ENCODE measurements at places on chromosomes 1 and 21.

DNA sequence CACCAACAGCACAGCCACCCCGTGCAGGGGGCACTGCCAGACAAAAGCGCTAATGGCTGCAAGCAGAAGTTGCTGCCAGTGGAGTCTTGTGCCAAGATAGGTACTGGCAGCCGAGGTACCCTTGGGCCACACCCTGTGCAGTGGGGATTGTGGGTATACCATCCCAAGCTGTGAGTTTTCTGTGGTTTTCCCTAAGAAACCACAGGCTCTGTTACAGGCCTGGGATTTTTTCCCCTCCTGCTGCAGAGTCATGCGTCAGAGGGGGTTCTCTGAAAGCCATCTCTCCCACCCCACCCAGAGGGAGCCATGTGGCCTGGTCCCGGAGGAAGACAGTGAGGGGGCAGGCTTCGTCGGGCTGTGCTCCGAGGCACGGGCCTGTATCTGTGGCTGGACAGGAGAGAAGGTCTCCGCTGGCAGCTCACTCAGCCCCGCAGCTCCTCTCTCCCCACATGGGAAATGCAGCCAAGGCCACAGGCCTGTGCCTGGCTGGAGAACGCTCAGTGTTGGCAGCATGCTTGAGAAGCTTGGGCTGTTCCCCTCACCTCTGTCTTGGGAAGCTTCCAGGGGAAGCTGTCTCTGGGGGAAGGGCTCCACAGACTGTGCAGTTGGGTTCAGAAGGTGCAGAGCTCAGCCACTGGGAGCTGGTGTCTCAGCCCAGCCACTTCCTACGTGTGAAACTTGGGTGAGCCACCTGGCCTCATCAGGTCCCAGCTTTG lies 42.5 kb downstream of the NEK2 start:
- DNase-seq: peak; percentile 91

- no peak for DNase-seq
Measured at GRCh38 chr1:103958699-103959098, 209.0 kb downstream of the AMY1C start.

GRCh38 chr1:153673511-153673910 lies 2.7 kb upstream of the ILF2 start:
- DNase-seq: no peak

GRCh38 chr21:14768042-14768441 lies 221.9 kb upstream of the SAMSN1 start:
- DNase-seq: no peak

DNA sequence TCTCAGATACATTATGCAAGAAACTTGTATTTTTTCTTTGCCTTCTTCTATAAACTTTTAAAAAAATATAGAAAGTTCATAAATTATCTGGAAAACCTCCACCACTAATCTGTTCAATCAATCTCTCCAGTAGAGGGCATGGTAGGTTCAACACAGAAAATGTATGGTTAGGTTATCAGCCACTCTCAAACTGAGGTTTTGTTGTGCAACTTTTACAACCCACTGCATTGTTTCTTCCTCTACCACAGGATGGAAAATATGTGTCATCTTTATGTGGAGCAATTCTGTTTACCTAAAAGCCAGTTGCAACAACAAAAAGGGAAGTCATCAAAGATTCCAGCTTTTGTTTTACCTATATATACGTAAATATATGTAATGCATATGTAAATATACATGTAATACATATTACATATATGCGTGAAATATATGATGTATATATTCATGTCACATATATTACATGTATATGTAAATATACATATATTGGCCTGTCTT lies 3.0 kb upstream of the RGS2 start:
- DNase-seq: peak; percentile 89

DNA sequence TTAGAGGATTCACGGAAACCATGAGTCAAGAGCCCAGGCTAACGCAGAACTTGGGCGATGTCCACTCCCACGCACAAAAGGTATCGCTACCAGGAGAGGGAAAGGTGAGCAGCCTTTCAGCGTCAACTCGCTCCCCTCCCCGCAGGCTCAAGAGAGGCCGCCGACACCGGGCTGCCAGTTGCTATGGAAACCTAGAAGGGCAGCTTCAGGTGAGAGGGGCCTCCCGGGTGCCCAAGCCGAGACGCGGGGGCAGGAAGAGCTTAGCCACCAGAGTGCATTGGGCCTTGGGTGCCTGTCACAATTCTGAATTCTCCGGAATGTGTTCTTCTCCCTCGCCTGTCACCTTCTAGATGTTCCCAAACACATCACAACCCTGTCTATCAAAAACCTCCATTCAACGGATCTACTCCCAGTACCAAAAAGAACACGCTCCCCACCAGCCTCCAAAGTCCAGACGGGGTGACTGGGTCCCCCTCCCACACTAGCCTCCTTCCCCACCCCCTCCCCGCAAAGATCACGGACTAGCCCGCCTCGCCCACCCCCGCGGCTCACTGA lies 694 bp downstream of the MEAF6 start:
- DNase-seq: no peak

- no peak for DNase-seq
Measured at GRCh38 chr1:101044749-101045148, 19.2 kb upstream of the DPH5 start.

- no peak for DNase-seq
Measured at GRCh38 chr1:207938016-207938415, 27.1 kb upstream of the CD34 start.

GRCh38 chr1:17403081-17403480 lies 31.1 kb downstream of the PADI6 start:
- no peak for DNase-seq

- no peak for DNase-seq
Measured at GRCh38 chr1:236602171-236602570, 2.1 kb downstream of the HEATR1 start.

GRCh38 chr21:37658817-37659458 lies 257.3 kb downstream of the KCNJ6 start:
- peak; percentile 72 for DNase-seq

- DNase-seq: no peak
Measured at GRCh38 chr1:193033610-193034009, 25.6 kb downstream of the UCHL5 start.

GRCh38 chr1:30274173-30274970 lies 449.0 kb downstream of the MATN1 start:
- no peak for DNase-seq

- peak; percentile 78 for DNase-seq
Measured at GRCh38 chr1:107056426-107057196, at the start of gene PRMT6. Gene PRMT6, plus strand, starts transcription at chr1:107056674. Its CDS starts 42 bp downstream, at chr1:107056716.

GRCh38 chr1:167924102-167924501 lies 10.2 kb upstream of the ADCY10 start:
- DNase-seq: no peak

GRCh38 chr1:92323473-92324453 lies 24.9 kb downstream of the RPAP2 start:
- DNase-seq: no peak

GRCh38 chr1:199297174-199297573 lies 658.3 kb downstream of the PTPRC start:
- no peak for DNase-seq

DNA sequence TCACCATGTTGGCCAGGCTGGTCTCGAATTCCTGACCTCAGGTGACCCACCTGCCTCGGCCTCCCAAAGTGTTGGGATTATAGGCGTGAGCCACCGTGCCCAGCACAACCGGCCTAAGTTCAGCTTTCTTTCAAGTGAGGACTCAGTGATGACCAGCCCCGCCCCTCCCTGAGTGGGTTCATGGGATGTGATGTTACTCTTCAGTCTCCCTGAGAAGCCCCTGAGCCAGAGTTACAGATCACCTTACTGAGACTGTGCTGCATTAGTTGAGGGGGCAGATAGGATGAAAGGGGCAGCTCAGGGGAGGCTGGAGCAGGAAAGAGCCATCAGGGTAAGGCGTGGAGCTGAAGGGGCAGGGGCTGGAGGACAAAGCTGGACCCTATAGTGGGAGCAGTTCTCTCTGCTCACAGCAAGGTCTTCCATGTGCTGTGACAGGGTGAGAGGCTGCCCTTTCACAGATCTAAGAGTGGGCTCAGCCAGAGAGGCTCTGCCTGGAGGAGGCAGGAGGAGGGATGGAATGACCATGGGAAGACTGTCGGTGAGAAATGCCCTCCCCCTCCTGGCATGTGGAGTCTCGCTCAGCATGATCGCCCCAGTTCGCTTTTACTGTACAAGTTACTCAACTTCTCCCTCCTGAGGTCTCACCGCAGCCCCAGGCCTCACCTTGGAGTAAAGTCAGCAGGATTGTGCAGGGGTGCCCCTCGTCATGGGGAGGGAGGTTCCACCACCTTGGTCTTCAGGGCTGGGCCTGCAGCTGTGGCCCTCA lies 13.4 kb downstream of the SH2D2A start:
- no peak for DNase-seq

DNA sequence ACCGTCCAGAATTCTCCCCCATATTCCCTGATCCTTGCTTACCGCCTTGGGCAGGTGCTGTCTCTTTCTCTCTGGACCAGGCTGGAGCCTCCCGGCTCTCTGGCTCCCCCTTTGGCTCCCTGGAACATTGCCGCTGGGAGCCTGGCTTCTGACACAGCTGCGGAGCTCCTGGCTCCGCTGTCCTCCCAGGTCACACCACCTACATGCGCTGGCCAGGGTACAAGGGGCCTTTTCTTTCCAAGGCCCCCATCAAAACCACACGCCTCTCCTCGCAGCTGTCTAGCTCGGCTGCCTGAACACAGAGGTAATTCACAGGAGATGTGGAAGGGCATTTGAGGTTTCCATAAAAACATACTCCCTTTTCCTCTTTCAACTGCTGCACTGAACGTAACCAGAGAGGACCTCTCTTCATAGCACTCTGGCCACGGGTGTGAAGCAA lies 7.5 kb upstream of the ZNF648 start:
- peak; percentile 13 for DNase-seq

Data from fibroblast of skin of right quadriceps (primary cell).